Upper lobe of left lung (tissue), 6 donors: ENCODE measurements at places on chromosomes 5 and 9.

DNA sequence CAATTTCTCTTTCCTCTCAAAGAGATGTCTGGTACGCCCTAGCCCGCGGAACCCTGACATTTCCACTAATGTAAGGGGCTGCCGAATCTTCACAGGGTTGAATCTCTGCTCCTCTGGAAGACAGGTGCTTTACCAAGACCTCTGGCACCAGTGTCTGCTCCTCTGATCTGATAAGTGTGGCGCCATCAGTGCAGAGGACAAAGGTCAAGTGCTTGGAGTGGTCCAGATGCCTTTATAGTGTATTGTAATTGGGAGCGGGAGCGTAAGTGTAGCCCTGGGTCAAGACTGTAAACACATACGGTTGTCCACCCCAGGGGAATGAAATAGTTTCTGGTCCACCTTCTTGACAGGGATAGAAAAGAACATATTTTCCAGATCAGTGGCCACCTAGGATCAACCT lies 17.7 kb downstream of the ADAMTSL2 start:
- DNase-seq, result no peak

DNA sequence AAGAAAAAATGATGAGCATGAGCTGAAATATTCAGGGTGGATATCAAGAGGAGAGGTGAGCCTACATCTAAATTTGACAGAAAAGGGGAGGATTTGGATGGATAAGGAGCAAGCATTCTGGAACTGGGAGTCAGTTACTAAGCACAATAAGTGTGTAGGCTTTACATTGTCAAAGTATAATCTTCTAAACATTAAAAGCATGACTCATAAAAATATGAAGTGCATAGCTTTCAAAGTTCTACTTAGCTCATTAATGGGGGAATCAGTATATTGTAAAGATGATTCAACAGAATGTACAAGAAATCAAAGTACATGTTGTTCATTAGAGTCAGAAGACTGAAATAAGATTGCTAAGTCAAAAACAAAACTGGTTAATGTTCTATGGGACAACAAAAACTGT lies 248.0 kb upstream of the GAS1 start:
- DNase-seq, result no peak

GRCh38 chr9:97237951-97238889 lies 69.2 kb upstream of the CCDC180 start:
- peak; percentile 84 for DNase-seq

- DNase-seq, result no peak
Measured at GRCh38 chr9:34037626-34038025, 11.1 kb downstream of the UBAP2 start.

DNA sequence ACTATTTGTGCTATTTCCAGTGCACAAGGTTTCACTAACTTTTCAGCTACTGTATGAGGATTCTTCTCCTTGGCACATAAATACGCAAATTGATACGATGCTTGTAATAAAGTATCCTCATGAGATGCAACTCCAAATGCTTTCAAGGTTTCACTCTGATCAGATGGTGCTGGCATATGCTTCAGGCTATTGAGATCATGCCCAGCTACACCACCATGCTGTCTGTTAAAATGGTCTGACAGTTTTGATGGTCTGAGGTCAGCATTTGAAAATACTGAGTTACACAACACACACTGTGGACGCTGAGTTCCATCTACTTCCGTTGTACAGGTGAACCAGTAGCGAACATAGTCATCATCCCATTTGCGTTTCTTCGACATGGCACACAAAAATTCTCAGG lies 4.7 kb downstream of the FAM200C start:
- no peak for DNase-seq

GRCh38 chr5:41371738-41372137 lies 138.7 kb downstream of the PLCXD3 start:
- DNase-seq, result no peak

- no peak for DNase-seq
Measured at GRCh38 chr9:114621975-114622609, 11.0 kb downstream of the TMEM268 start.

DNA sequence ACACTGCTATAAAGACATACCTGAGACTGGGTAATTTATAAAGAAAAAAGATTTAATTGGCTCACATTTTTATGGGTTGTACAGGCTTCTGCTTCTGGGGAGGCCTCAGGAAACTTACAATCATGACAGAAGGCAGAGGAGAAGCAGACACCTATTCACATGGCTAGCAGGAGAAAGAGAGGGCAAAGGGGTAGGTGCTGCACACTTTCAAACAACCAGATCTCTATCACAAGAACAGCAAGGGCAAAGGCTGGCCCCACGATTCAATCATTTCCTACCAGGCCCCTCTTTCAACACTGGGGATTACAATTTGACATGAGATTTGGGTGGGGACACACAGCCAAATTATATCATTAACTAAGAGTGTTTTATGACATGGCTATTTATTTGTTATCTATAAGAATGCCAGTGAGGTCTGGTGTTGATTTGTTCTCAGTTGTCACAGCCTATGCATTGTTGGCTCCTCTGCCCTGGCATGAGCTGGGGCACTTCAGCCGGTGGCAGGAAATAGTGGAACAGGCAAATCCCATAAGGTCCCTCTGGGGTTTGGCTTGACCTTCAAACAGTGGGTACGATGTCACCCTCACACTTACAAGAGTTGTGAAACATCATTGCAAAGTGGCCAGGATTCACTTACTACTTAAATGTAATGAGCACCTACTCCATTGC lies 44.1 kb downstream of the SPARC start:
- no peak for DNase-seq

GRCh38 chr9:7967093-7967827 lies 167.7 kb upstream of the DMAC1 start:
- DNase-seq, result no peak

GRCh38 chr5:166262395-166262794 lies 2029.0 kb upstream of the WWC1 start:
- no peak for DNase-seq

DNA sequence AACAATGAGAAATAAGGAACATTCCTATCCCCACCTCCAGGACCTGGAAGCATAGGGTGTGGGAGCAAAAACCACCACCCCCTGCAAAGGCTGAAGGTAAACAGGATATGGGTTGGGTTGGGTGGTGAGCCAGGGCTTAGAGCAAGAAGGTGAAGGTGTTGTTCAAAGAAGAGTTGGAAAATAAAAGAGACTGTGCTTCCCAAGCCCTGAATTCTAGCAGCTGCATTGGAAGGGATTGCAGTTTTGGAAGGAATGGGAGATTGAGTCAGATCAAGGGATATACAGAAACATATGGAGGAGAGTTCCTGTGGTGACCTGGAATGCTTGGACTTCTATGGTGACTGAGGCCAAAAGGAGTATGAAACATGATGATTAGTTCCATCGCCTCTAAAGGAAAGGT lies 24.7 kb upstream of the MTAP start:
- DNase-seq, result no peak

DNA sequence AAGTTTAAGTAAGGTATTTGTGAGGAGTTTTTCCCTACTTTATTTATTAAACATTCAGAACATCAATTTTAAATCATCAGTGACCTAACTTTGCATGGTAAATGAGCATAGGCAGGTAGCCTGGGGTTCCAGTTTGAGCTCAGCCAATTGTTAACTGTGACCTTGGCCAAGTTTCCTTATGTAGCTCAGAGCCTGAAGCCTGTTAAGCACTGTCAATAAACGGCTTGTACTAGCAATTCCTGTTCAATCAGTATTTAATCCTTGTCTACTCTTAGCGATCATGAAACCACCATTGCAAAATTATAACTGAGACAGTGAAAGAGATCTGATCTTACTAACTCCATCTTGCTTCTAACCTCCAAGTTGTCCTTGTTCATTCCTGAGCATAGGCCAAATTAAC lies 4.7 kb upstream of the SOWAHA start:
- DNase-seq, result no peak

DNA sequence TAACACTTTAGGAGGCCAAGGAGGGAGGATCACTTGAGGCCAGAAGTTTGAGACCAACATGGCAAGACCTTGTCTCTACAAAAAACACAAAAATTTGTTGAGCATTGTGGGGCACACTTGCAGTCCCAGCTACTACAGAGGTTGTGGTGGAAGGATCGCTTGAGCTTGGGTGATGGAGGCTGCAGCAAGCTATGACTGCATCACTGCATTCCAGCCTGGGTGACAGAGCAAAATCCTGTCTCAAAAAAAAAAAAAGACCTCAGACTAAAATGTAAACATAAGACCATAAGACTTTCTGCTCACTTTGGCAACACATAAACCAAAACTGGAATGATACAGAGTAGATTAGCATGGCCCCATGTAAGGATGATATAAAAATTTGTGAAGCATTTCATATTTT lies 24.6 kb upstream of the NANS start:
- no peak for DNase-seq

DNA sequence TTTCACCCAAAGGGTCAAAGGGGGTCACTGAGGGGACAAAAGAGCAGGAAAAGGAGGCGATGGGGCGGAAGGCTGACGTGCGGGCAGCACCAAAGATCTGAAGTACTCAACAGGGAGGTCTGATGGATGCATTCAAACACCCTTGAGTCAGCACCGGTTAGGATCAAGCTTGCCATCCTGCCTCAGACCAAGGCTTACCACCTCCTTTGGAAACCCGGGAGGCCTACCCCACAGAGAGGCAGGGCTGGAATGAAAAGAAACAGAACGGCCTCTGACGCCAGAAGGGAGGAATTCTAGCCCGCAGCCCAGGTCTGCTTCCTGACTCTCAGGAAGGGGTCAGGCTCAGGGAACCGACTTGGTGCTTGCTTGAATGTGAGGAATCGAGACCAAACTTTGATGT lies 125.6 kb downstream of the PAPPA start:
- DNase-seq, result no peak

GRCh38 chr5:8457187-8458037 lies 588.5 kb downstream of the MTRR start:
- DNase-seq, result peak; percentile 89

DNA sequence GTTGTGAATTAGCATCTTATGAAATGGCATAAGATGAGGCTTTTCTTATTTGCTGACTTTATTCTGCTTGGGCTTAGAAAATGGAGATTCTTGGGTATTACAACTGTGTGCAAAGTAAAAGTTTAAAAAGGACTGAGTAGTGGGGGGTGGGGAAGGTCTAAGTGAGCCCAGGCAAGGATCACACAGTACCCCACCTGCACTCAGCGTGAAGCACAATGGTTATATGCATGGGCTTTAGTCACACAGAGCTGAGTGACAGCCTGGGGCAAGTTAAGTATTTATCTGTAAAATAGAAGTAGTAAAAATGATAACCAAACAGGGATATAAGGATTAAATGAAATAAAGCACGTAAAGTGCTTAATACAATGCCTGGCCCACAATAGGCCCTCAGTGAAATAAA lies 247.4 kb downstream of the FAM114A2 start:
- no peak for DNase-seq

DNA sequence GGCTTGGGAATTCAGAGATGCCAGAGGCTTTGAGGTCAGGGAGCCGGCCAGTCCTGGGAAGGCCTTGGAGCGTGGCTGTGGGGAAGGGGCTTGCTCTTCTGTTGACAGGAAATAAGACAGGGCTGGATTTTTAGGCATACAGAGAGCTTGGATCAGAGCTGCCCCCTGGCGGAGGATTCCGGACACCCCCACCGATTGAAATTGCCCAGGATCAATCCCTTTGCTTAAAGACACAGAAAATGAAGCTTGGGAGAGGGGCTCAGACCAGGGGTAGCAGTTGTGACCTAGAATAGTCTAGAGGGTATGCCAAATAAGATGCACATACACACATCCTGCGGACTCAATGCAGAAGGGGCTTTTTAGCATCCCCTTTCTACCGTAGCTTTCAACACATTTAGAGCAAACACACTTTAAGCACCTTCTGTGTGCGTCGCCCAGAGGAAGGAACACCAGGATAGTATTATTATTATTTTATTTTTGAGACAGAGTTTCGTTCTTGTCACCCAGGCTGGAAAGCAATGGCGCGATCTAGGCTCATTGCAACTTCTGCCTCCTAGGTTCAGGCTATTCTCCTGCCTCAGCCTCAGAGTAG lies 1.7 kb upstream of the NTMT1 start:
- DNase-seq, result no peak

- DNase-seq, result no peak
Measured at GRCh38 chr5:176719113-176719739, 71.9 kb downstream of the TSPAN17 start.

DNA sequence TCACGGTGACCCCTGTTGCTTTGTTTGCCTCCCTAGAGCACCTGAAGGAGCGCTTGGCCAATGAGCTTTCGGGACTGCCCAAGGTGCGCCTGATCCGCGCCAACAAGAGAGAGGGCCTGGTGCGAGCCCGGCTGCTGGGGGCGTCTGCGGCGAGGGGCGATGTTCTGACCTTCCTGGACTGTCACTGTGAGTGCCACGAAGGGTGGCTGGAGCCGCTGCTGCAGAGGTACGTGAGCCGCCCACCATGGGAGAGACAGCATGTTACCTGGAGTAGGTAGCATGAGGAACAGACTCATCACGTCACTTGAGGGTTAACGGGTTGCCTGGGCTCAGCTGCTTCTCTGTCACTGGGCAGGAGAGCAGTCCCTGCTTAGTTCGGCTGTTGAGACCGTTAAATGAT lies 19.2 kb downstream of the GALNT12 start:
- peak; percentile 72 for DNase-seq

DNA sequence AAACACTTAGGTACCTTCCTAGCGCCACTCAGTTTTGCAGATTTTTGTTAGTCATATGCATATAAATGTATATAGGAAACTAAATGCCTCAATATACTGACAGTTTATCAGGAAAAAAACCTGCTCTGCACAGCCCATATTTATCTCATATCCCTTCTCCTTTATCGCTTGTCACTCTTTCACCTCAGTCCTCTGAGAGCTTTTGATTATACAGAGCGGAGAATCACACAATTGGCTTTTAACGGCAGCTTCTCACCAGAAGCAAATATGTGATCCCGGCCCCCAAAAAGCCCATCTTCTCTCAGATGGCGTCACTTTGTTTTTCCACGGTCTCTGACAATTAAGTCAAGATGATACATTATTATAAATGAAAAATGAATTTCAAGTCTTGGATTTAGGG lies 362.6 kb downstream of the DNAH5 start:
- DNase-seq, result no peak

- no peak for DNase-seq
Measured at GRCh38 chr5:32482193-32482592, 37.7 kb upstream of the ZFR start.

- DNase-seq, result no peak
Measured at GRCh38 chr5:76341651-76342334, 61.3 kb upstream of the IQGAP2 start.

GRCh38 chr9:18061856-18062255 lies 412.1 kb upstream of the ADAMTSL1 start:
- no peak for DNase-seq

DNA sequence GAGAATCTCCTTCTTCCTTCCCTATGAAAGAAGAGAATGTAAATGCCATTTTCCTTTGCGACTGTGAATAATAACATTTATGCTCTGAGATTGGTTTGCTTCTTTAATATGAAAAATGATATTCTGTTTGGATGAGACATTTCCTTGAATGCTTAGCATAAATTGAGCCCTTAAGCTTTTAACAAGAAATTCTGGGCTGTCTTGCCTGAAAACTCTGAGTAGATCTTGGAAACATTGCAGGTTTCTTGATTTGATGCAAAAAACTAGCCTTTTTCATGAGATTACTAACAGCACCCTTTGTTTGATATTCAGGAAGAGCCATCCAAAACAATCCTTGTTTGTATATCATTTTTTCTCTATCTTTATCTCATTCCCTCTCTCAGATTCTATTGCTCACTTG lies 272.5 kb downstream of the TMEM38B start:
- DNase-seq, result no peak
